Amniotic stem cell (primary cell): ENCODE measurements at places on chromosomes 13 and 19.

- no peak for DNase-seq
These were observed 147.7 kb downstream of the DPF1 start for GRCh38 chr19:38076337-38076736.

DNA sequence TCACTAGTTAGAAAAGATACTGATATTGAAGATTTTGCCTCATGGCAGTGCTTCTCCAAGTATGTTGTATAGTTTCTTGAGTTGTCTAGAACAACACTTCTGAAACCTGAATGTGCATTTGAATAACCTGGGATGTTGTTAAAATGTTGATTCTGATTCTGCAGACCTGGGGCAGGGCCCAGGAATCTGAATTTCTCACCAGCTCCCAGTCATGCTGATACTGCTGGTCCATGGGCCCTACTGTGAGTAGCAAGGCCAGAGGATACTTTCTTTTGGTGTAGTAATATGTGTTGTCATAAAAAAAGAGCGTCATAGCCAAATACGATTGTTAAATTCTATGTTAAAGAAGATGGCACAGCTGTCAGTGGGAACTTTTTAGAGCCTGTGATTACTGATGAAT is 41.6 kb upstream of the C1QTNF9 start:
- DNase-seq, result no peak

- DNase-seq, result no peak
These were observed 140.9 kb downstream of the NDFIP2 start for GRCh38 chr13:79621902-79622301.

DNA sequence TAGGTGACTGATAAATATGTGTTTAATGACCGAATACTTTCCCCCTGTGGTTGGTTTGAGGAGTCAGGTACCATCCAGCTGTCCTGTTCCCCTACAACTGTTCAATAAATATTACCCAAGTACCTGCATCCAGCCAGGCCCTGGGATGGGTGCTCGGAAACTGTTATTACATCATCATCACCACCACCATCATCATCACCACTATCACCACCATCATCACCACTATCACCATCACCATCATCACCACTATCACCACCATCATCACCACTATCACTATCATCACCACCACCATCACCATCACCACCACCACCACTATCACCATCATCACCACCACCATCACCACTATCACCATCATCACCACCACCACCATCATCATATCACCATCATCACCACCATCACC is 4.1 kb downstream of the NTN5 start:
- no peak for DNase-seq

GRCh38 chr19:6007866-6008265 is 29.9 kb upstream of the RANBP3 start:
- no peak for DNase-seq

GRCh38 chr19:45071969-45072790 is 4.1 kb downstream of the ZNF296 start:
- DNase-seq, result no peak

GRCh38 chr13:100300708-100301107 is 211.8 kb downstream of the PCCA start:
- DNase-seq, result no peak

- DNase-seq, result peak; percentile 6
These were observed 7.9 kb upstream of the DPY19L3 start for GRCh38 chr19:32397671-32398101.

GRCh38 chr13:106882246-106882645 is 314.3 kb upstream of the ARGLU1 start:
- DNase-seq, result no peak

DNA sequence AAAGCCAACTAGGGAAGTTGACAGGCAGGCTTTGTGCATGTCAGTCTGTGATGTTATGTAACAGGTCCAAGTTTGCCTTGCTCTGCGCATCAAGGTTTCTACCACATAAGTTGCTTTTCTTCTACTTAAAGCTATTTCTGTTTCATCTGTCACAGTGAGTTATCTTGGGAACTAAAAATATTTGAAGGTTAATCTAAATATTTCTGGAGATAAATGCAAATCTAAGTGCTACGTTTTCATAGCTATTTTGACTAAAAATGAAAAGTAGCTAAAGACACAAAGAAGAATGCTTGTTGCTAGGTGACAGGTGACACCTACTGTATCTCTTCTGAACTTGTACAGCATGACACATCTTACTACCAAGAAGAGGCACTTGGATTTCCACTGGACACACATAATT is 135.6 kb downstream of the KLF12 start:
- DNase-seq, result no peak

DNA sequence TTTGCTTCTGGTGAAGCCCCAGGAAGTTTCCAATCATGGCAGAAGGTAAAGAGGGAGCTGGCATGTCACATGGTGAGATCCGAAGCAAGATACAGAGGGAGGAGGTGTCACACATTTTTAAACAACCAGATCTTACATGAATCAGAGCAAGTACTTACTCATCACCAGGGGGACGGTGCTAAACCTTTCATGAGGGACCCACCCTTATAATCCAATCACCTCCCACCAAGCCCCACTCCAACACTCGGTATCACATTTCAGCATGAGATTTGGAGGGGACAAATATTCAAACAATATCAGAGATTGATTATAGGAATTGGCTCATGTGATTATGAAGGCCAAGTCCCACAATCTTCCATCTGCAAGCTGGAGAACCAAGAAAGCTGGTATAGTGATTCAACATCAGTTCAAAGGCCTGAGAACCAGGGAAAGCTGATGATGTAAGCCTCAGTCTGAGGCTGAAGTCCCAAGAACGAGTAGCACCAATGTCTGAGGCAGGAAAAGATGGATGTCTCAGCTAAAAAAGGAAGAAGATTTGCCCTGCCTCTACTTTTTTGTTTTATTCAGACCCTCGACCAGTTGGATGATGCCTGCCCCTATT is 58.6 kb upstream of the WDFY2 start:
- no peak for DNase-seq

DNA sequence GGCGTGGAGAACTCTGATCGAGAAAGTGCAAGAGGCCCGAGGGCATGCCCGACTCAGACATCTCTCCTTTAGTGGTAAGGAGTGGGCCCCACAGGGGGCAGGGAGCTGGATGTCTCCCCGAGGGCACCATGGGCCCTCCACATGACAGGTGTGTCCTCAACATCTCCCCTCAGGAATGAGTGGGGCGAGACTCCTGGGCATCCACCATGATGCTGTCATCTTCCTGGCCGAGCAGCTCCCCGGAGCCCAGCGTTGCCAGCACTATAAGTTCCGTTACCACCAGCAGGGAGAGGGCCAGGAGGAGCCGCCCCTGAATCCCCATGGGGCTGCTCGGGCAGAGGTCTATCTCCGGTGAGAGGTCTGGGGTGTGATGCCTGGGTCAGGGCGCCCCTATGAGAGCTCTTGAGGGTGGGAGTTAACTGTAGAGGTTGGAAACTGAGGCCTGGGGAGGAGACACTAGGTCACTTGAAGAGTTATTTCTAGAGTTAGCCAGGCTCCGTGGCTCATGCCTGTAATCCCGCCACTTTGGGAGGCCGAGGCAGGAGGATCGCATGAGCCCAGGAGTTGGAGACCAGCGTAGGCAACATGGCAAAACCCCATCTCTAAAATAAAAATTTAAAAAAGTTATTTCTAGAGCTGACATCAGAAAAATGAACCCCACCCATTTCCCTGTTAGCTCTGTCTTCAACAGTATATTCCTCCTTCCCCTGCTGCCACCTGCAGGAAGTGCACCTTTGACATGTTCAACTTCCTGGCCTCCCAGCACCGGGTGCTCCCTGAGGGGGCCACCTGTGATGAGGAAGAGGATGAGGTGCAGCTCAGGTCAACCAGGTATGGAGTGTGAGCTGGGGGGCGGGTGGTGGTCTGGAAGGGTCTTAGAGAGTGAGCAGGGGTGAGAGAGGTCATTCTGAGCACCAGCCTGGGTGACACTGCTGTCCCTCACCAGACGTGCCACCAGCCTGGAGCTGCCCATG is 5.1 kb downstream of the IGFLR1 start:
- DNase-seq, result no peak

DNA sequence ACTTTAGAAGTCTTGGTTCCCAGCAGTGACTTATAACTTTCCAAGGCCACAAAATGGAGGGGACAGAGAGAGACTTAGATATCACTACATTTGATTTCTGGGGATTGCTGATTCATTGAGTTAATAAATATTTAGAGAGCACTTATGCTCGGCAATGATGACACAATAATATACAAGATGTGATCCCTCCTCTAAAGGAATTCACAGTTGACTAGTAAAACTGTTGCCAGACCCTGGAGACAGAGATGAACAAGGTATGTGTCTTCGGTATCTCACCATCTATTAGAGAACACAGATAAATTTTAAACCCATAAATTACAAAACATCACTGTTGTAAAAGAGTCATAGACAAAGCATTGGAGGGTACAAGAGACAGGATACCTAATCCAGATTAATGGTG is 437.5 kb downstream of the FOXO1 start:
- DNase-seq, result no peak

- no peak for DNase-seq
These were observed 1.5 kb downstream of the NEK5 start for GRCh38 chr13:52127378-52127777.

GRCh38 chr13:30241532-30241931 is 65.8 kb downstream of the KATNAL1 start:
- DNase-seq, result no peak

- DNase-seq, result no peak
These were observed 79.0 kb upstream of the SLC7A1 start for GRCh38 chr13:29674532-29674931.

GRCh38 chr13:27680465-27680864 is 58.8 kb downstream of the POLR1D start:
- DNase-seq, result no peak

- peak; percentile 55 for DNase-seq
These were observed 33.2 kb upstream of the MEDAG start for GRCh38 chr13:30872685-30873461.

GRCh38 chr13:79654520-79654919 is 173.6 kb downstream of the NDFIP2 start:
- DNase-seq, result no peak

DNA sequence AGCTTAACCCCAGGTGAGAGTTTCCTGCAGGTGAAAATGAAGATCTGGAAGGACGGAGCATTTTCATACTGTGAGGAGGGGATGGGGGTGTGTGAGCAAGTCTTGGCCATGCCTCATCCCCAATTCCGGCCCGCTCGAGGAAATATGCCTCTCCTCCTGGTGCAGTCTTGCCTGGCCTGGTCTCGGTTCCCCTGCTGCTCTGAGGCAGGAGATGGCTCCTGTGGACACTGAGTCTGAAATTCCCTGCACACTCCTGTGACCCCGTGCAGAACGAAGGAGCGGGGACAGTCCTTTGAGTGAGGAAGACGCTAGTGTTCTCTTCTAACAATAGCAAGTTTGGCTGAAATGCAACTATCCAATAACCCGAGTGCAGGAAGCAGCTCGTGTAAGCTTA is 329 bp upstream of the ZNF439 start:
- DNase-seq, result no peak

- DNase-seq, result no peak
These were observed 17.8 kb upstream of the LGALS16 start for GRCh38 chr19:39637891-39638290.

- DNase-seq, result no peak
These were observed 697 bp downstream of the FCGRT start for GRCh38 chr19:49512970-49513745.

DNA sequence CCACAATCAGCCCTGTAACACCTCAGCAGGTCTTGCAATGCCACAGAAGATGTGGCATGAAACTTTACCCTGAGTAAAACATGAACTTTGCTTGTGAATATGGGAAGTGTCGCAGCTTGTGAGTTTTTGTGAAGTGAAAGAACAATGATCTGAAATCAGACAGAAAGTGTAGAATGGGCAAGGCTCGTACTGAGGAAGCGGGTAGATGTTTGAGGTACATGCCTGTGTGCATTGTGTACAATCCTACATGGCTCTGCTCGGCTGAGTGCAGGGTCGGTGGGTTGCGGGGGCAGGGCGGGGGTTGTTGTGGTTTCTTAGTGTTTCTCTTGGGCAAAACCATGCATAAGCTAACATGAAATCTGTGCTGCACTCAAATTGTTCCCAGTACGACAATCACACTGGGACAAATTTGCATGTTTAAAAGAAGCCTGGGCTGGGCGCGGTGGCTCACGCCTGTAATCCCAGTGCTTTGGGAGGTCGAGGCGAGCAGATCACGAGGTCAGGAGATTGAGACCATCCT is 1.1 kb downstream of the NLRP13 start:
- DNase-seq, result no peak

DNA sequence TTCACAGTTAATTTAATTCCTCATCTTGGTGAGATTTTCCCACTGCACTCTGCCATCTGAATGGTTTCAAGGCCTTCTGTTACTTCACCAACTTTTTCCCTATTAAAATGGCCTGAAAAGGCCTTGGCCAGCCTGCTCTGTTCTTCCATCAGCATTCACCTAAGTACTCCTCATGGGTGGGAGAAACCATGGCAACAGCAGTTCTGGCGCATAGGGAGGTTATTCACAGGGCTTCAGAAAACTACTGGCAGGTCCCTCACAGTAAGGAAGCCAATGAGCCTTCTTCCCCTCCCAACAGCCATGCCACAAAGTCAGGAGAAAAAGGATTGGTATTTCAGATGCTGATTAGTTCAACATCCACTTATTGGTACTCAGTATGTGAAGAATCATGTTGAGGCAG is 17.2 kb upstream of the GJB2 start:
- DNase-seq, result no peak

- DNase-seq, result no peak
These were observed 236.8 kb downstream of the LMO7 start for GRCh38 chr13:75872980-75873379.

GRCh38 chr19:11116507-11116906 is 27.2 kb downstream of the LDLR start:
- DNase-seq, result no peak

GRCh38 chr19:47186446-47187334 is 44.3 kb downstream of the BBC3 start:
- no peak for DNase-seq

- DNase-seq, result no peak
These were observed 304.4 kb downstream of the SUCLA2 start for GRCh38 chr13:47696674-47697073.

GRCh38 chr13:48142436-48142835 is 47.5 kb upstream of the MED4 start:
- no peak for DNase-seq

GRCh38 chr19:43751466-43752220 is 3.1 kb downstream of the SMG9 start:
- no peak for DNase-seq

DNA sequence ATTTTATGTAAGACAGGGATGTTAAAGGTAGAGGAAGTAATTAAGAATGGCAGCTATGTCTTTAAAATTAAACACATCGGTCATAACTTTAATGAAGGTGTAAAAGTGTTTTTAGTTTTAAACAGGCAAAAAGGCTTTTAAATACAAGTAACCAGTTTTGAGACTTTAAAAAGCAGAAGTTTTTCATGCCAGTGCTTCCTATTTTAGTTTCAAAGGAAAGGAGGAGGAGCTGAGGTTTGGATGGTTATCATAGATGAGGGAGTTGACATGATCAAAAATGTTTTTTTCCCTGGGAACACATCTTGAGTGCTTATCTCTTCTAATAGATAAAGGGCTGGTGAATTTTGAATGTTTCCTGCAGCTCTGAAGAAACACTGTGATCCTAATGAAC is 42.9 kb downstream of the LRCH1 start:
- no peak for DNase-seq

GRCh38 chr19:45100201-45100600 is 7.2 kb downstream of the PPP1R37 start:
- DNase-seq, result no peak
